ENCODE measurements at places on chromosomes 2 and 18.

DNA sequence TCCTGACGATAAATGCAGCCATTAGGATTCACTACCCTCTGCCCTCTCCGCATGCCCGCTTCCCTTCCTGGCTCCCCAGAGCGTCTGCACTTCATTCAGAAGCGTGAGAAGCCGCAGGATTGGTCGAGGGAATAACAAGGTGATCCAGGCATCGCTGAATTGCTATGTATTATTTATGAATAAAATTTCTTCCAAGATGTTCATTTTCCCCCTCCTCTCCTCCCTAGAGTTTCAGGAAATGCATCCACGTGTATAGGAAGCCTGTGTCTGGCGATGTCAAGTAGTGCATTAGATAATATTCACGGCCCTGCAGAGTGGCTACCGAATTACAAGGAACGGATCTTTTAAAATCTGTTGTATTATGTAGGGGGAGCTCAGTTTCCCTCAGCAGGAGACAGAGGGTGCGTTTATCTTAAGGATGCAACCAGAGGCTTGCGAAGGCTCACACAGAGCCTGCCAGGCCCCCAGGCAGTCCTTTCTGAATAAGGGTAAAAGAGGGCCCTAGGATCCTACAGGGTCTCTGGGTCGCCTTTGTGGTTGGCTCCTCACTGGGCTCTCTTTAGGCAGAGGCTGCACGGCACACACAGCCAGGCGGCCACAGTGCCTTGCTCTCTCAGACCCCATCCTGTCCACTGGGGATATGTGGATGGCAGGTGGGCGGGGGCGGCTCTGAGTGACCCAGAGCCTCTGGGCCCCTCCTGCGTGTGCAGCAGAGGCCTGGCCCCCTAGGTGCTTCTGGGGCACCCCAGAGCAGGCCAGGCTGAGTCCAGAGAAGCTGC, 224.1 kb upstream of the PXDN start:
- no peak for DNase-seq

DNA sequence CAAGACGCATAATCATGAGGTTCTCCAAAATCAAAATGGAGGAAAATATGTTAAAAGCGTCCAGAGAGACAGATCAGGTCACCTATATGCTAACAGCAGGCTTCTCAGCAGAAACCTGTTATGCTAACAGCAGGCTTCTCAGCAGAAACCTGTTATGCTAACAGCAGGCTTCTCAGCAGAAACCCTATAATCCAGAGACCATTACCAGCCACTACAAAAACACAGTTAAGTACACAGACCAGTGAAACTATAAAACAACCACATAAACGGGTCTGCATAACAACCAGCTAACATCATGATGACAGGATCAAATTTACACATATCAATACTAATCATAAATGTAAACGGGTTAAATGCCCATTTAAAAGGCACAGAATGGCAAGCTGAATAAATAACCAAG, 1548.4 kb upstream of the TMEFF2 start:
- DNase-seq = no peak

DNA sequence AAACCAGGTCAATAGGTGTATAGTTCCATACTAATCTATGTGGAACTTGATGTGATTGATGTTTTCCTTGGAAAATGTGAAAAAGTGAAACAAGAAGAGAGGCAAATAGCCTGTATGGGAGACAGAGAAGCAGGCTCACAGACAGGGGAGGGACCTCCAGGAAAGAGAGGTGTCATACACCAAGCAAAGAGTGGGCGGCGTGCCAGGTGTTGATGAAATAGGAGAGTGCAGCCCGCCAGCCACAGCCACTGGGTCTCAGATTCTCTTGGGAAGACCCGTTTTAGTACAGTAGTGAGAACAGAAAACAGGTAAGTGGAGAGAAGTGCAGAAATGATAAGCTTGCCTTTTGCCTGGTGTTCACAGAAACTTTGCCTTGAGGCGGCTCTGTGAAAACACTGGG, 301.9 kb downstream of the ZNF407 start:
- DNase-seq = no peak

DNA sequence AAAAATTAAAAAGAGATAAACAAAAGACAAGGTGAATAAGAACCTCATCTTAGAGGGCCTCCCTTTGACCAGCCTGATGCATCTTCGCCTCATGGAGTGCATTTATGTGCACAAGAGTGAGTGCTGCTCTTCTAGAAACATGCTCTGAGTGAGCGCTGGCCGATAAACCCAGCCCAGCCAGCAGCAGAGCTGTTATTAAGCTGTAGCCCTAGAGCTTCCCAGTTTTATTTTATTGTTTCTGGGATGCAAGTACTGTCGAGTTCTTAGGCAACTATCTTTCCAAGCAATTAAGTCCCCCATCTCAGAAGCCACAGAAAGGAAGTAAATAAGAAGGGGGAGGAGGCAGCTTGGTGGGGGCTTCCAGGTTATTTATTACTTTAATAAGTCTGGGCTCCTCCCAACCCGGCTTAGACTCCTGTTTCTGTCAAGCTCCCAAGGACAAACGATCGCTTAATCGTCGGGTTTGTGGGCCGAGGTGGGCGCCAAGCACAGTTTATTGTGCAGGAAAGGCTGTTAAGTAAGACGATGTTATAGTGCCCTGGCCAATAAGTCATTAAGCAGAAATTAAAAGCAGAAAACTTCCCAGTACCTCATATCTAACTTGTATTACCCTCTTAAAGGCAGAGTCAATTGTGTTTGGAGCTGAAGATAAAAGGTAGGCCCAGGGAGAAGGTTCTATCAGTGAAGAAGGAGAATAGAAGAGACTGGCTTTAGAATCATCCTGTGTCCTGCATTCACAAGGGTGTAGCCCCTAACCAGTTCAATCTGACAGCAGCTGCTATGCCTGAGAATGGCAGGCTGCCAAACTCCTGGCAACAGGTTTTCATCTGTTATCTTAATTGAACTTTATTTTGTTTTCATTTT, 176.3 kb downstream of the PIK3C3 start:
- DNase-seq = no peak

DNA sequence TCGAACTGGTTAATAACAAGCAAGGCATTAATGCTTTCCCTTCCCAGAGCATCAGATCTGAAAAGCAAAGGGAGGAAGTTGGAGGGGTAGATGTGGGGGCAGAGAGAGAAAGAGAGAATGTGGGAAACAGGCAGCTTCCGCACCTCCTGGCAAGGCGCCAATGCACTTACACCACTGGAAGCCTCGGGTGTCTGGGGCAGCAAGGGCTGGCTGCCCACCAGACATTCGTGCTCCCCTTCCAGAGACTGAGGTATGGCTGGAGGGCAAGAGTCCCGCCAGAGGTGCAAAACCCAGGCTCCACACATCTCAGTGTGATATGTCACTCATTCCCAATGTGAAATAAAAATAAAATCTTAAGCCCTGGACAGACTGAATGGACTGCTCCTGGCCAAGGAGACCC, 46.4 kb downstream of the TEX51 start:
- no peak for DNase-seq

DNA sequence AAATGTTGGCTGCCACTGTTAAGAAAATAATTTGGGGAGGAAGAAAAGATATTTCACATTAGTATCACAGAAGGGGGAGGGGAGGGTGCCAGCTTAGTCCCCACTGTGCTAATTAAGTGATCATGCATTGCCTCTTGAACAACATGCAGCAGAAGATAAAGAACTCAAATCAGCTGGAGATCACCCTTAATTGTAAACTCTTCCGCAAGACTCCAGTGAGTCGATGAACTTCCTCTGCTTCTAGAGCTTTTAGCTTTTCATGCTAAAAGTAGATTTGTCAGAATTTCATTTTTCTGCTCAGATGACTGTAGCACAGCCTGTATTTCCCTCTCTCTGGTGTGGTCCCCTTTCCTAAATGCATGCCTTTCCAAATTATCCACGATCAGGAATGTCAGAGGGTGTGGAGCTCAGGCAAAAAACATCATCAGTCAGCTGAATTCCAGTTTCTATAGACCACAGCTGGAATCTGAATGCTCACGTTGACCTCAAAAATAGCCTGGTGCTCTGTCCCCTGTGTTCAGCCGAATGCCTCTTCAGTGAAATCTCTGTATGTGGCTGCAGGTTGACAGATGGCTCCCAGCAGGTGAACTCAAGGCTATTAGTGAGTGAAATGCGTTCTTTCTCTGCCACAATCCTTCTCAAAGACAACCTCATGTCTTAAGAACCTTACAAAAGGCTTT, 156.8 kb upstream of the UNC80 start:
- no peak for DNase-seq

DNA sequence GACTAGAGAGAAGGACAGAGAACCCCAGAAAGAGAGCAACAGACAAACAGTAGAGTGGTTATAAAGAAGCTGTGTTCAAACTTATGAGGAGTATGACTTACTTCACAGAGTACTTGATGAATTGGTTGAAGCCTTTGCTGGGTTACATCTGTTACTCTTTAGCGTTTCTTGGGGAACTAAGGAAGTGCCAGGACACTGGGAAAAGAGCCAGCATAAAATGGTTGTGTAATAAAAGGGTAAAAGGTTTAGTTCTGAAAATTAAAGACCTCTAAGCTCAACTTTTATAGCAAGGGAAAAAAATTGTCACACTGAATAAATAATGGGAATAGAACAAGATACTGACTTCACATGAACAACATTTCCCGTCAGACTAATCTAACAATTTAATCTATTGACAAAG, 17.0 kb upstream of the STAT4 start:
- no peak for DNase-seq

- DNase-seq = peak; percentile 59
Measured at GRCh38 chr2:74267068-74267467, 68.7 kb downstream of the MTHFD2 start.

DNA sequence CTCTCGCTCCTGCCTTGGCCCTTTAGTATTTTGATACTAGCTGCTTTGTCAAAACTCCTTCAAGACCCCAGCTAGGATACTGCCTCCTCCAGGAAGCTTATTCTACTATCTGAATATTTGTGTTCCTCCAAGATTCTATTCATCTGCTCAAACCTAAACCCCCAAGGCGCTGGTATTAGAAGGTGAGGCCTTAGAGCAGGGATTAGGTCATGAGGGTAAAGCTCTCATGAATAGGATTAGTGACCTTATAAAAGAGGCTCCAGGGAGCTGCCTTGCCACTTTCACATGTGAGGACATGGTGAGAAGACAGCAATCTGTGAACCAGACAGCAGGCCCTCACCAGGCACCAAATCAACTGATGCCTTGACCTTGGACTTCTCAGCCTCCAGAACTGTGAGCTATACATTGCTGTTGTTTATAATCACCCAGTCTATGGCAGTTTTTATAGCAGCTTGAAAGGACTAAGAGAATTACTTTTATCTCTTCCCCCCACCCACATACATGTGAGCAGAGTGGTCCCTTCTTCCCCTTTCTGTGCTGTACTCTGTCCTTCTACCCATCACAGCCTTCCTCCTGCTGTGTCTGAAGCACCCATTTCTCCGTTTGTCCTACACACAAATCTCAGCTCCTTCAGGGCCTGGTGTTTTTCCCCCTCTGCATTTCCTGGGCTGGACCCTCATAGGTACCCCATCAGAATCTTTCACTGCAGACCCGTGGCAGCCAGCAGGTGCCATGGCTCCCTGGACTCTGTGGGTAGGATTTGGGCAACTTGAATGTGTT, 54.5 kb downstream of the HS1BP3 start:
- no peak for DNase-seq

DNA sequence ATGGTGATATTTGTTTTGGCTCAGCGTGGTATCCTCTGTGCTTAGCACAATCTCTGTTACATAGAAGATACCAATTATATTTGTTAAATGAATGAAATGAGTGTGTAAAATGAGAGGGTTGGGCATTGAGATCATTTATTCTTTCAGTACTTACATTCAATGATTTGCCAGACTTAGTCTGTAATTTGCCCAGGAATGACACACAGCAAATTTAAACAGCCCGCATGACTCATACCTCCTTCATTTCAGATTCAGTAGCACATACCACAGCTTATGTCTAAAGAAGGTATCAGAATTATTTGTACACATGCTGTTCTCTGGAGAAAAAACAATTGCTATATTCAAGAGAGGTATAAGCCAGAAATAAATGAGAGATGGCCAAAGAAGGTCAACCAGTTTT, 37.0 kb downstream of the KLHL14 start:
- DNase-seq = no peak

DNA sequence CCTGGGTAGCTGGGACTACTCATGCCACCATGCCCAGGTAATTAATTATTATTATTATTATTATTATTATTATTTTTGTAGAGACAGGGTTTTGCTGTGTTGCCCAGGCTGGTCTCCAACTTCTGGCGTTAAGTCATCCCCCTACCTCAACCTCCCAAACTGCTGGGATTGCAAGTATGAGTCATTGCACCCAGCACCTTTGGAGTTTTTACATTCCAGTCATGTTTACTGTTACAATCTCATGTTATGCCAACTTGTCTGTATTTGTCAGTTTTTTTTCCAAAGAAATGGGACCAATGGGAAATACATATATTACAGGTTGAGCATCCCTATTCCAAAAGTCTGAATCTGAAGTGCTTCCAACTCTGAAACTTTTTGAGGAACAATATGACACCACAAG, 903.8 kb downstream of the SLC4A3 start:
- no peak for DNase-seq

DNA sequence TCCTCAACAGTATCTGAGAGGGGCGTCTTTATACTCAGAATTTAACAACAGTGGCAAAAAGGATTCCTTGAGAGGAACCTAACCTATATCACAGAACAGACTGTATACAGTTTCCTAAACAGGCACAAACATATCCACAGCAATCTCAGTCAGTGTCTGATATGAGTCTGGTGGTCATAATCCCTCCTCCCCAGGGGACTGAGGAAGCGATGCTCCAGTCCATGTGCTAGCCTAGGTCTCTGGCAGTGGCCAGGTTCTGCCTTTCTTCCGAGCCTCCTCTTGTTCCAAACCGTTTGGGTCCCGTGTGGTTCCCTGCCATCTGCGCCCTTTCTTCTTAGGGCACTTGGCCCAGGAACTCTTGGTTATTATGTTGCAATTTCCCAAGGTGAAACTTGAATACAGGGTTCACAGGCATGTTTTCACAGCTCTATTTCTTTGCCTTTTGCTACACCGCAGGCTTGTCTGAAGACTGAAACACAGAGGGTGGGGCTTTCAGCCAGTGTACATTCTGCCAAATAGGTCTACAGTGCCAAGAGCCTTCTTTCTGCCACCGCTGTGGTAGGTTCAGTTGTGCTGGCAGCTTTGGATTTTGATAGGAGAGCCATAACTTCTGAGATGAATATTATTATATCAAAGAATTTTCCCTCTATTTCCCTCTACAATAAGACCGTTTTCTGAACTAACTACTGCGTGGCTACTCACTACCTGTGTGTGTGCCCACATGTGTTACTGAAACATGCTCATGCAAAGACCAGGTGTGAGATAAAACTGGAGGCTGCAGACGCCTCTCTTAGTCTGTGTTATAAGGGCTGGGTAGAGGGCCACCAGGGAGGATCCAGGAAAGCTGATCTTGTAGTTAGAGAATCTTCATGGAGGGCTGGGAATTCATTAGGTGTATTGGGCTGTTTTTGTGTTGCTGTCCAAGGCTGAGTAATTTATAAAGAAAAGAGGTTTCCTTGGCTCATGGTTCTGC, 75.0 kb upstream of the HAAO start:
- no peak for DNase-seq

DNA sequence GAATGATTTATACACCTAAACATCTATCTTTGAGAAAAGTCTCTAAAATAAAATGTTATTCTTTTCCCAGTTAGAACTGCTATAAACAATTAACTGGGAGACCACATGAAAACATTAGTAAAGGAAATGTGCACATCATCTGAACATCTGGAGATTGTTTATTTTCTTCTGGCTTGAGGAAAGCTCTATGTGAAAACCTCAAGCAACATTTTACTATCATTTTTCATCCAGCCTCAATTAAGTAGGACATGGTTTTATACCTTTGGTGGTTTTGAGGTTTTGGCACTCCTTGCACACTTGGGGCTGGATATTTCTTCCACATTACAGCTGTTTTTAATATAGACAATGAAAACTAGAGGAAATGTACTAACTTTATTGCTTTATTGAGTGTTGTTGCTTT, 609.5 kb upstream of the SLC8A1 start:
- DNase-seq = no peak

- DNase-seq = no peak
Measured at GRCh38 chr18:42860548-42860947, 254.9 kb downstream of the RIT2 start.

Data from activated naive CD8-positive, alpha-beta T cell treated with anti-CD3 and anti-CD28 coated beads for 36 hours (primary cell).